Activated CD8-positive, alpha-beta memory T cell treated with anti-CD3 and anti-CD28 coated beads for 4 hours (primary cell): ENCODE measurements at places on chromosomes 7 and 10.
A peak's percentile ranks its signal among the peaks of the same experiment; 100 is the strongest.

DNA sequence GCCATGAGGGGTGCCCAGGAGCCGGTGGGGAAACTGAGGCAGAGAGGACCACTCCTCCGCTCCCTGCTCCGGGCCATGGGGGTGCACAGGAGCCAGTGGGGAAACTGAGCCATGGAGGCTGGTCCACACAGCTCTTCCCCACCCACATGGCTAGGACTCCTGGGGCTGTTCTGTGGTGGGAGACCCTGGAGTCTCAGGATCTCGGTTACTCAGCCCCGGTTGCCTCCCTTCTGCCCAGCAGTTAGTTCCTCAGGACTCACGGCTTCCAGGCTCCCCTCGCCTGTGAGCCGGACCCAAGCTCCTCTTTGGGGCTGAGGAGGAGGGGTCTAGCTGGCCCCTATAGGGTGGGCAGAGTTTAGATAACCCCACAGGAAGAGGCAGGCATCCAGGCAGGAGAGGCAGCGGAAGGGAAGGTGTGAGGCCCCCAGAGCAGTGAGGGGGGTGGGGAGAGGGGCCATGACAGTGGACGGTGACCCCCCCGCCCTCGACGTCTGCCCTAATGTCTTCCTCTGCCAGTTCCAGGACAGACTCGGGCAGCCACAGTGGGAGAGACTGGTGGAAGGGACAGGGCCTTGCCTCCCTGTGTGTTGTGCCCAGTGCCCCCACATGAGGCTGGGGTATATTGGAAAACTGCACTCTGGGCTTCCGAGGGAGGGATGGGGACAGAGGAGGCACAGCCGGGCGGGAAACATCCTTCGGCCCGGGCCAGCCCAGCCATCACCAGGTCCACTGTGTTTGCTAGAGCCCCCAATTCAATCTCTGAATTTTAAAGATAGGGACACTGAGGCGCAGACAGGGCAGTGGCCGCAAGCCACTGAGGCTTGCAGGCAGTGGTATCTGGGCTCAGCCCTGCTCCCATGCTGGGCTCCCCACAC is 4.3 kb downstream of the ELFN1 start:
- DNase-seq = no peak

DNA sequence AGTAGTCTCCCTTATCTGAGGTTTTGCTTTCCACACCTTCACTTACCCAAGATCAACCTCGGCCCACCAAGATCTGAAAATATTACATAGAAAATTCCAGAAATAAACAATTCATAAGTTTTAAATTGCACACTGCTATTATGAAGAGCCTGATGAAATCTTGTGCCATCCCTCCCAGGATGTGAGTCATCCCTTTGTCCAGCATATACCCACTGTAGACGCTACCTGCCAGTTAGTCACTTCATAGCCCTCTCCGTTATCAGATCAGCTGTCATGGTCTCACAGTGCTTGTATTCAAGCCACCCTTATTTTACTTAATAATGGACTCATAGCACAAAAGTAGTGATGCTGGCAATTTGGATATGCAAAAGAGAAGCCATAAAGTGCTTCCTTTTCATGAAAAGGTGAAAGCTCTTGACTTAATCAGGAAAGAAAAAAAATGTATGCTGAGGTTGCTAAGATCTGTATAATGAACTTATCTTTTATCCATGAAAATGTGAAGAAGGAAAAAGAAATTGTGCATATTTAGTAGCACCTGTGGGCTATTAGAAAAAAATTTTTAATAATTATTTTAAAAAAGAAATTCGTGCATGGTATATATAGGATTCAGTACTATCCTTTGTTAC is 9.8 kb upstream of the MRPS16 start:
- no peak for DNase-seq

GRCh38 chr7:133547981-133548380 is 295.1 kb downstream of the EXOC4 start:
- DNase-seq = no peak

DNA sequence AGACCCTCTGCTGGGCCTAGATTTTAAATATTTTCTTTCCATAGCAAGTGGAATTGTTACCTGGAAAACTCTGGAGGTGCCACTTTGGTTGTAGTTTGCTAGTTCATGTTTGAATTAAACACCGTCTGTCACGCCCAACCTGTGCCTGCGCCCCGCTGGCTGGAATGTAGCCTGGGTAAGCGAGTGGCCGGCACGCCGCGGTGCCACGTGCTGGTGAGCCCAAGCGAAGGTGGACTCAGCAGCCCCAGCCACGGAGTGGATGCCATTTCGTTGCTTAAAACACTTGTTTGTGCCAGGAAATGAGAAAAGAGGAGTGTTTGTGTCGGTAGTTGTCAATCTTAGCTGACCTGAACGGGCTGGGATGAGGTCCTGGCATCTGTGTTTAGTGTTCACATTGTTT is 2.7 kb downstream of the GET4 start:
- DNase-seq = no peak

DNA sequence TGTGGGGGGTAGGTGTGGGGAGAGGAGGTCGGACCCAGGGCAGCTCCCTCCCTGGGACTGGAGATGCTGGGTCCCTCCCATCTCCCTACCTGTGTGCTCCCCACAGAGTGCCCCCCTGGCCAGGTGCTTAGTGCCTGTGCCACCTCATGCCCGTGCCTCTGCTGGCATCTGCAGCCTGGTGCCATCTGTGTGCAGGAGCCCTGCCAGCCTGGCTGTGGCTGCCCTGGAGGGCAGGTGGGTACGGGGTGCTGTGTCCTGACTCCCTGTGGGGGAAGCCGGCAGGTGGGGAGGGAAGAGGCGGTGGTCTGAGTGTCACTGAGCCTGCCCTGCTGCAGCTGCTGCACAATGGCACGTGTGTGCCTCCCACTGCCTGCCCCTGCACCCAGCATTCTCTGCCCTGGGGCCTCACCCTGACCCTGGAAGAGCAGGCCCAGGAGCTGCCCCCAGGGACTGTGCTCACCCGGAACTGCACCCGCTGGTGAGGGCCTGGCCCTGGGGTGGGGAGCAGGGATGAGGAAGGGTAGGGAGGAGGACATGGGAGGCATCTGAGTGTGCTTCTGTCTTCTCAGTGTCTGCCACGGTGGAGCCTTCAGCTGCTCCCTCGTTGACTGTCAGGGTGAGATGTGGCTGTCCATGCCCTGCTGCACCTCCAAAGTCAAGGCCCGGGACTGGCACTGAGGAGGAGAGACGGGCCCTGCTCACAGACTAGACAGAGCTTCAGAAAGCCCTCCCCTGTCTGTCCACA is 11.7 kb upstream of the ZNF862 start:
- DNase-seq = no peak

DNA sequence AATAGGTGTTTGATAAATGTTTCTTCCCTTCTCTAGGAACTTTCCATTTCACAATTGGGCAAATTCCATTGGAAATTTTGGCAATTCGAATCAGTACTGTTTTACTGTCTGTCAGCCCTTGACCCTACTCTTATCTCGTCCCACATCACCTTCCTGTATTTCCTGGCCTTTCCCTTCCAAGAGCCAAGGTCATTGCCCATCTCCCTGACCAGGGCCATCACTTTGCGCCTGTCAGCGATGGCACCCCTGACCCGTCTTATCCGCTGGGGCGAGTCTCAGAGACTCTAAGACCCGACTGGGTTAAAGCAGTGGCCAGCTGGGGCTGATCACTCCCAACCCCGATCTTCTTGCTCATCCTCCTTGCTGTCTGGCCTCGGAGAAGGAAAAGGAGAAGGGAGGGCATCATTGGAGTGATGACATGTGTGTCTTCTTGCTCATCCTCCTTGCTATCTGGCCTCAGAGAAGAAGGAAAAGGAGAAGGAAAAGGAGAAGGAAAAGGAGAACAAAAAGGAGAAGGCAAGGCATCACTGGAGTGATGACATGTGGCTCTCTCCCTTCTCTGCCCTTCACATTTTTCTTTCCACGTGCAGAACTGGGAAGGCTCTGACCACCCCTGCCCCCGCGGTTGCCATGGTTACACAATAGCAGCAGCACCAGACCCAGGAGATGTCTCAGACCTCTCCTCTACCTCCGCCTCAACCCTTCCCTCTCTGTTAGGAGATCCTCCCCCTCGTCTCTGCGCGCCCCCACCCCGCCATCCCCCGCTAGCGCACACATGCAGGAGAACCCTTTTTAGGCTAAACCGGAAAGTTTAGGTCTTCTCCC is 2.0 kb downstream of the SEMA3D start:
- no peak for DNase-seq

DNA sequence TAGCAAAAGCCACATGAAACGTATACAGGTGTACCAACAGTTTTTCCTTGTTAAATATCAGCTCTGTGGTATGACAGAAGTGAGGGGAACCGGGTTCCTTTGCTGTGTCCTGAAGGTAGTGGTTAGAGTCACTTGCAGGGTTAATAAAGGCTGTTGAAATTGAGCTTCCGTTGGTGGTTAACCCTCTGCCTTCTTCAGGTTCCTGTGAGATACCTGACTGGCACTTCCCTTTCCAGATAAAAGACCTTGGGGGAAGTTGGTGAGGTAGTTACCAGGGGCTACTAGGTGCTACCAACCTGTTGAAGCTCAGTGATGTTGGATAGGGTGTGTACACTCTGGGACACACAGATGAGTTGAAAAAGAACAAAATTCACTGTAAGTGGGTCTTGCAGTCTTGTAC is 384.1 kb downstream of the GATA3 start:
- DNase-seq = peak; percentile 8

DNA sequence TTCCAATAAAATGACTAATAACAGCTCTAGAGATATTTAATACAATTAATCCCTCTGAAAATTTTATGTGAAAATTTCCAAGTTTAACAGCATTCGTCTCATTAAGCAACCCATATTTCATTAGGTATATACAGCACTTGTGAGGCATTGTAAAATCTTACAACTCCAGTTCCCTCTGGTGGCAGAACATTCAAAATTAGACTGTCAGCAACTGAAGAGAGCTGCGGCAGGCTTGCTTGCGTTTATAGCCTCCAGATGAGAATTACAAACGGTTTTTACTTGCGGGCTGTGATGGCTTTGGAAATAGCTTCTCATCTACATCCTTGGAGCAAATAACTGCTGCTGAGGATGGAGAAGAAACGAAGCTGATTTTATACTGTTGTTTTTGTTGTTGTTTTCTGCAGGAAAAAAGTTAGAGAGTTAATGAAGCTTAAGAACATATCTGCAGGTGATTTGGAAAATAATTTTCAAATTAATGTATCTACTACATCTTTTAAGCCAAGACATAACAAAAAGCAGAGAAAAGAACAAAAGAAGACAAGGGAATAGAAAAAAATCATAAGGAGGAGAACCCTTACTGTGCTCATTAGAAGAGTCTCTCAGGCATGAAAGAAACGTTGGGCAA is 171.3 kb downstream of the MAGI2 start:
- DNase-seq = no peak

DNA sequence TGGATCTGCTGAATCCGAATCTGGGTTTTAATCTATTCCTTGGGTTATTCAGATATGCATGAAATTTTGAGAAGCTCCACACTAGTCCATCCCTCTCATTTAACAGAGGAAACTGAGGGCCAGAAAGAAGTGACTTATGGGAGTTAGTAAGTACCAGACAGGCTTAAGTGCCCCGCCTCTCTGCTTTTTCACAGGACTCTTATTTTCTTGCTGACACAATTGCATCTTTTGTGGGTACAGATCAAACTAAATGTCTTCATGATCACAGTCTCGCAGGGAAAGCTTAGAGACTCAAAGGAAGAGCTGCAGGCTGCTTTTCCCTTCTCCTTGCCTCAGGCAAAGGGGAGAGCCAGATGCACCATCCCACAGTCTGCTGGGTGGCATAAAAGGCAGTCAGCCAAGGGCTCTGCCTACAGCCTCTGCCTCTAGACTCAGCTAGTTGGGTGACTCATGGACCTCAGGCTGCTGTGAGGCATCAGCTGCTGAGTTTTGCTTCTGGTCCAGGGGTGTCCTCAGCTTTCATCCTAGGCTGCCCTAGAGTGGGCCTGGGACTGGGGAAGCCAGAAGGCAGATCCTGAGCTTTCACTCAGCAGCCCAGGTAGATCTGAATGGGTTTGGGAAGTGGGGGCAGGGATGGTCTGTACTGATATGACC is 11.6 kb downstream of the GOLGA7B start:
- no peak for DNase-seq

DNA sequence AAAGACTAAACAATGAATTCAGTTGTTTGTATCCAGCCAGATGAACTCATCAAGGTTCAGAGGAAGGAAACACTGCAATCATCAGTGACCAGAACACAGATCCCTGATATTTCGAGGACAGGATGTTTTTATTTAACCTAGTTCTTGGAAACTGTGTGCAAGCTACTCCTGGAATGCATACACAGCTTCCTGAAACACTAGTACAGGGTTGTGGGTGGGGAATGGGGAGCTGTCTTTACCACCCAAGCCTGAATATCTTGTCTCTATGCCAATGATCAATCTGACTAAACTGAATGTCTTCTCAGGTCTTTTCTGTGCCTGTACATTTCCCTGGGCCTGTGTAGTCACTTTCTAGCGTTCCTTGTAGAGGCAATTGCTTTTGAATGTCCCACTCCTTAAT is 374.6 kb downstream of the CALN1 start:
- DNase-seq = no peak

DNA sequence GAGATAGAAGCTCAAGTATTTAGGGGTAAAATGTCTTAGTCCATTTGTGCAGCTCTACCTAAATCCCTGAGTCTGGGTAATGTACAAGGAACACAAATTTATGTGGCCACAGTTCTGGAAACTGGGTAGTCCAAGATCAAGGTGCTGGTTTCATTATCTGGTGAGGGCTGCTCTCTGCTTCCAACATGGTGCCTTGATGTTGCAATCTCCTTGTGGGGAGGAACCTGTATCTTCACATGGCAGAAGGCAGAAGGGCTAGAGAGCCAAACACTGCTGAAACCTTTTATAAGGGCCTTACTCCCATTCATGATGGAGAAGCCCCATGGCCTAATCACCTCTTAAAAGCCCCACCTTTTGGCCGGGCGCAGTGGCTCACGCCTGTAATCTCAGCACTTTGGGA is 8.7 kb upstream of the BAZ1B start:
- no peak for DNase-seq

GRCh38 chr10:17820943-17821342 is 11.8 kb downstream of the MRC1 start:
- DNase-seq = no peak

DNA sequence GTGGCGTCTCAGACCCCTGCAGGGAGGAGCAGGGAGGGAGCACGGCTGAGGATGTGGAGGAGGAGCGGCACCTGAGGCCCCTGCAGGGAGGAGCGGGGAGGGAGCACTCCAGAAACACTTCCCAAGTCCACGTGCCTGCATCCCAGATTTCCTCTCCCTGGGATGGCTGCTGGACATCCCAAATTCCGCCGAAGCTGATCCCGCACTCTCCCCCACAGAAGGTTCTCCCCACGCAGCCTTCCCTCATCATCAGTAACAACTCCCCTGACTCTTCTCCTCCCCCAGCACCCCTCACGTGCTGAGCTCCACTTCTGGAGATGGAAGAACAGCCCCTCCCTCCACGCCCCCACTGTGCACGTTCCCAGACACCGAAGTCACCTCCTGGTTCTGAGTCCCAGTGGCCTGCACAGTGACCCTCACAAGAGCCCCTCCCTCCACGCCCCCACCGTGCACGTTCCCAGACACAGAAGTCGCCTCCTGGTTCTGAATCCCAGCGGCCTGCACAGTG is 17.8 kb upstream of the FOXL3 start:
- DNase-seq = no peak

- no peak for DNase-seq
Measured at GRCh38 chr10:88333248-88333630, 249.9 kb downstream of the RNLS start.
